GM13976 (cell line): ENCODE measurements at places on chromosomes 6 and 20.

- no peak for DNase-seq
Measured at GRCh38 chr6:132907231-132907630, 92.9 kb downstream of the RPS12 start.

DNA sequence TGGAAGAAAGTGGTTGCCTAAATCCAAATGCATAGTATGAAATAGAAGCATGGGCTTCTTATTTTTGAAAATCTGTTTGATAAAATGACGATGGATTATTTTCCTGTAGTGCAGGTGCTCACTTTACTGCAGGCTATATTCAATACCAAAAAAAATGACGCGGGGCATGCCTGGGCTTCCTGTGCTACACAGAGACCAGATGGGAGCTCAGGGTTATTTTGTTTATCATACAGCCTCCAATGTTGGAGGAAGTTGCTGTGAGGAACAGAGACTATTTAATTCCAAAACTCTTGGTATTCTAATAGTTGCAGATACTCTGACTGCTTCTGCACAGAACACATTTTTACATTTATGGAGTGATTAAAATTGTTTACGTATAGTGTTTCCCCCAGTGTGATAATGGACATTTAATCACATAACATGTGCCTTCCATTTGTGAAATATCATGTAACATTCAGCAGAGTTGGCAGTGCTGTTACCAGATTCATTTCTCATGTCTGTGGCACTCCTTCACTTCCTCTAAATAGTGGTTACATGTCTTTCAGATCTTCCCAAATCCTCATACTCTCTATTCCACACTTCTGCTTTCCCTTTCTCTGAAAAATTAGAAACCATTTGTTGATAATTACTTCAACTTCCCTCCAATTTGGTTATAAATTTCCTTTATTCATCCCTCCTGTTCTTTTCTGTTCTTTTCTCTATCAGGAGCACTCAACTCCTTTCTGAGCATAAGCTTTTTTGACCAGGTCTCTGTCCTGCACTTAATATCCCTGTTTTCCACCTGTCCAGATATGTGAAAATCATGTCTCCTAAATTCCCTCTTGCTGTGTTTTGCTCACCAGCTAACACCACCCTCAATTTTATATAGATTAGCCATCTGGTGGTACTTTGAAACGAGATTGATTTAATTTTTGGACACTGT is 121.6 kb downstream of the ADGRB3 start:
- no peak for DNase-seq

DNA sequence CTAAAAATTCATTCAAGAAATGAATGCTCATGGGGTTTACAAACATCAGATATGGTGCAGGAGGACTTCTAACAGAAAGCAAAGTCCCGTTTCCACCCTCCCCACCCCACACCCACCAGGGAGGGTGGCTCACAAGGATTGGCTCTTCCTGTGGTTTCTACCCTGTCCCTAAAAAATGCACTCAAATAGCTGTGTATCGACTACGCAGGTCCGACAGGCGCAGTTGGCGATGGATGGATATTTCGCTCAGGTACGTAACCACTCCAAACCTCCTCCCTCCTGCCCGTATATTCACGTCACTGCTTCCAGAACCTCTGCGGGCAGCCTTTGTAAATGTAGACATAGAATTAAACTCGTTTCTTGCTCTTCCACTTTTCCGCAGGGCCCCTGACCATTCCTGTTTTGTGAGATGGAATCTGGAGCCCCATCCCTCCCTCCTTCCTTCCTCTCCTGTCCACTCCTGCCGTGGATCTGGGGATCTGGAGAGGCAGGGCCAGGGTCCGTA is 264.3 kb downstream of the BMP7 start:
- no peak for DNase-seq

GRCh38 chr20:39898467-39898852 is 790.6 kb downstream of the MAFB start:
- no peak for DNase-seq

- no peak for DNase-seq
Measured at GRCh38 chr6:125255201-125255600, 46.6 kb downstream of the HDDC2 start.

DNA sequence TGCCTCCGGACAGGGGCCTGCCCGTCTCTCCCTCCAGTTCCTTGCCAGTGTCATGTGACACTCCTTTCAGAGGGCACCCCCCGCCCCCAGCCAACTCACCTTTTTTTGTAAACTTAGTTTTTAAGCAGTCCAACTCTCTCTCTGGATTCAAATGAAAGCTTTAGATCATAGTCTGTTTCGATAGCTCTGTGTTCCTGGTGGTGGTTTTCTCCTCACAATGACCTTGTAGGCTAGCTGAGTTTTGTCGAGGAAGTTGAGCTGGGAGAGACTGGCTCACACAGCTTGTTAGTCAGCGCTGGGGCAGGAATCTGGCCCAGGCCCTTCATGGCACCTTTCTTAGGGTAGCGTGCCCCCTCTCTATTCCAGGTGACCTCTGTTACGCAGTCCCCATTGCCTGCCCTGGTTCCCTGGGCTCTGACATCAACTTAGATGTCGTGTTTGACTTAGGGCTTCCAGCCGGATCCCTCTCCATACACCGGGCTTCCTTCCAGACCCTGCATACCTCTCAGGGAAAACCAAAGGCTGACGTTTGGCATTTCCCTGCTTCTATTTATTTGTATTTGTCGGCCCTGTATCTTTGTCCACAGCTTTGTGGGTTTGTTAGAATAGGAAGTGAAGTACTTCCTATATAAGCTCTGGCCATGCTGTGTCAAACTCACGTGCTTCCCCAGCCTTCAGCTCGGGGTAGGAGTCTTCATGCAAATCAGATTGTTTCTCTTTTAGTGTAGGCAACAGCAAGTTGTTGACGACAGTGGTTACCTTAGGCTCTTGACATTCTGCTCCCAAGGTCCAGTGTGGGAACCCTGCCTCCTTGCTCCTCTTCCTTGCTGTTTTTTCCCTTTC is 12.7 kb downstream of the IGF2R start:
- DNase-seq = peak; percentile 75

- DNase-seq = no peak
Measured at GRCh38 chr20:25218492-25218891, 23.0 kb downstream of the ENTPD6 start.

GRCh38 chr6:136149311-136149710 is 100.8 kb downstream of the MTFR2 start:
- DNase-seq = no peak

GRCh38 chr6:134517868-134518267 is 200.0 kb upstream of the SGK1 start:
- no peak for DNase-seq

DNA sequence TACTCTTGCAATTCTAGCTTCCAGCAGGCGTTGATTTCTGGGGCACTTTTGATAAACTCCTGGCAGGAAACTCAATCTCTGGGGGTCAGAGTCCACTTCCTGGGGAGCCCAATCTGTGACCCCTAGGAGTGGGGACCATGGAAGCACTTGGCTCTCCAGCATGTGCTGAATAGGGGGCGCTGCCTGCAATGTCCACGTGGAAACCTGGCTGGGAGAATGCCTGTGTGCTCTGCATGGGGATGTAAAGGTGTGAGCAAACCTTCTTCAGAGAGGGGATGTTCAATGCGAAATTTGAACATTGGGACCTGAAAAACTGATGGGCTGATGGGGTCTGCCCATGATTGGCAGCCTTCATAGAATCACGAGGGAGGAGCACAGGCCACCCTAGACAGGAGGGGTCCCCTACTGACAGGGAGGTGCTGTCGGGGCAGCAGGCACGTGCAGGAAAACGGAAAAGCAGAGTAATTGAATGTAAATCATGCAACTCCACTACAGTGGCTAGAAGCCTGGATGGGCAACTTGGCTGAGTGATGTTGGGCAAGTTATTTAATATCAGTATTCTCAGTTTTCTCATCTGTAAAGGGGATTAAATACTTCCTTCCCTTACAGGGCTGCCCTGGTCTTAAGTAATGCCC is 47.8 kb downstream of the CEP43 start:
- DNase-seq = peak; percentile 36

DNA sequence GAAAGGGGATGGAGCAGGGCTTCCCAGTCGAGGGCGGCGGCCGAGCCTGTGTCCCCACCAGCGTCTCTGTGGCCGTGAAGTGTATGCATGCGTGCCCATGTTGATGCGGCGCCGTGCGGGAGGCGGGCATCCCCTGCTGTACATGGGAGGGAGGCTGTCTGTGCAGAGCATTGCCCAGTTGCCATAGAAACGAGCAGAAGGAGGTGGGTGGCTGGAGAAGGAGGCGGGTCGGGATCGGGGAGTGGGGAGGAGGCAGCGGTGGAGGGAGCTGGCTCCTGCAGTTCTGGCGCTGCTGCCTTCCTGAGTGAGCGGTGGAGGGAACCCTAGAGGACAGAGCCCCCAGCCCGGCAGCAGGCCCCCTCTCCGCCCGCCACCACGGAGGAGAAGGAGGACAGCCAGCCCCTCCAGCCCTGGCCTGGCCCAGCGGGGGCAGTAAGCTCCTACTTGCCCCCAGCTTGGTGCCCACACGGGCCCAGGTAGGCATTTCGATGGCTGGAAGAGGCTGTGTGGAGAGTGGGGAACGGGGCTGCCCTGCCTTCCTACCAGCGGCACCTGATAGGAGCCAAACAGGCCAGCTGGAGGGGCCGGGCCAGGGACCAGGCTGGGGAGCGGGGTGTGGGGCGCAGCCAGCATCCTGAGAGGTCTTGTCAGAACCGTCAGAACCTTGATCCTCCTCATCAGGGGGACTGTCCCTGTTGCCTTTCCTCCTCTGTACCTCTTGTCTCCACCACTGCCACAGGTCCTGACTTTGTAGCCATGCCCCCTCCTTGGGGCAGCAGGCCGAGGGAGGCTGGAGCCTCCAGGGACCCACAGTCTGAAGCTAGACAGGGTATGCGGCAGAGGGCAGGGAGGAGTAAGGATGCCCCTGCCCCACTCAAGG is 41.3 kb downstream of the SPDEF start:
- DNase-seq = no peak

DNA sequence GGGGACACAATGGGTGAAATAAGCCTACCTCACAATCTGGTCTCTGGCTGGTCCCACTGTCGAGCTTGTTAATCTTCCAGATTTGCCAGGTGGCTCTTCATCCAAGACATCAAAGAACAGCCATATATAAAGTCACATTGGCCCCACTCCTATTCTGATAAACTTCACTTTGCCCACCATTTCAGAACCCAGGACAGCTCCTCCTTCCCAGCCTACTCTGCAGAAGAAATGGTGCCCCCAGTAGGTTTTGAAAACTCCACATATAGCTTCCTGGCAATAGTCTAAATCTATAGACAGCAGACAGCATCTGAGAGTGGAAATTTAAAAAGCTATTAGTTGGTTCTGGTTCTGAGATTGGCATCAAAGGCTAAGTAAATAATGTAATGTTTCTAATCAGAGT is 143.1 kb upstream of the PCSK2 start:
- DNase-seq = no peak

GRCh38 chr6:63636518-63637021 is 968 bp downstream of the PHF3 start:
- peak; percentile 34 for DNase-seq

GRCh38 chr6:38113825-38114576 is 294.5 kb downstream of the ZFAND3 start:
- DNase-seq = no peak

- no peak for DNase-seq
Measured at GRCh38 chr6:136547336-136547735, 2.9 kb downstream of the MAP7 start.

GRCh38 chr6:75437421-75437891 is 56.1 kb downstream of the FILIP1 start:
- DNase-seq = no peak

DNA sequence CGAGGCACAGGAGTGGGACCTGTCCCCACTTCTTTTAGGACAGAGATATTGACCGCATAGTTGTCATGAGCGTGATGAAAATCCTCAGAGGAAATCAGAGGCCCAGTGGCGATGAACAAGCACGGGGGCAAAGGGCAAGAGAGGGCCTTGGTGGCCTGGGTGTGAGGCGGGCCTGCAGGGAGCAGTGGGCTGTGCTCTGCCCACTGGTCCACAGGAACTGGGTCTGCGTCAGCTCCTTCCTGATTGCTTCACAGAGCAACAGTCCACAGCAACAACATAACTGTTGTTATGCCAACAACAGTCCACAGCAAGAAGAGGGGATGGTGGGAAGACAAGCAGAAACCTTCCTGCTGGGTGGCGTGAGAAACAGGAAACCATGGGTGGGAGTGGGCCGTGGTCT is 335.6 kb downstream of the ZFAND3 start:
- no peak for DNase-seq

GRCh38 chr6:144434308-144434990 is 149.3 kb downstream of the UTRN start:
- no peak for DNase-seq

GRCh38 chr6:138491017-138491416 is 8.3 kb downstream of the NHSL1 start:
- no peak for DNase-seq

- DNase-seq = no peak
Measured at GRCh38 chr6:158405933-158406332, 93.7 kb downstream of the TULP4 start.

- DNase-seq = no peak
Measured at GRCh38 chr6:17863901-17864754, 123.3 kb downstream of the KIF13A start.

DNA sequence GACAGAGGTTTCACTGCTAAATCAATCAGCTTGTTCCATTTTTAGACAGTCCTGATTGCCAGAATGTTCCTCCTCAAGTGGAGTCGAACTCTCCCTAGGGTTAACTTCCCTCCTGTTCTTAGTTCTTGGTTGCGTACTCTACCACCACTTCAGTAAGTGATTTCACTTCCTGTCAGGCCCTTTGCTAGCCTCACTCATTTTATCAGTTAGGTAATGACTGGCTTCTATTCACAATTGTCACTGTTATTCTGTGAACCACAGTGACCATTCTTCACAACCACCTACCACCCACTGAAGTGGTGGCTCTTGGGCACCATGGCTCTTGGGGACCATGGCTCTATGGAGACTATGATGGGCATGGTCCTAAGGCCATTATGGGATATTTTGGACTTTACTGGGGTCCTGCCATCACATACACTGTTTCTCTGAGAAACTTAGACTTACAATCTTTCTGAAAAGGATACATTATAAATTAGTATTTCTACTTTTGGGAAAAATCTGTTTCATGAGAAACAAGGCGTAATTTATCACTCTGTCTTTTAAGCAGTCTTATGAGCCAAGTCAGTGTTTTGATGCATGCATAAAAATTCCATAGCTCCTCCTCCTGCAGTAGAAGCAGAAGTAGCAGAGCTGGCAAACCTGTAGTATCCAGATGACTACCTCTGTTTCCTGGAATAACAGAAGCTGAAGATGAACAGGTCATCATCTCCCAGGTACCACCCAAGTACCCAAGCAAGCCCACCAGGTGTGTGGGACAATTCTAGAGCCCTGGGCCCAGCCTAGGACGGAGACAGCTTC is 66.3 kb downstream of the ATXN1 start:
- peak; percentile 28 for DNase-seq
